ENCODE measurements at places on chromosomes 11 and 22.

- DNase-seq = no peak
Measured at GRCh38 chr11:68806931-68807844, 34.5 kb downstream of the CPT1A start.

GRCh38 chr11:12815129-12815480, 140.9 kb downstream of the TEAD1 start:
- DNase-seq = no peak

GRCh38 chr11:16047073-16047472, 309.3 kb downstream of the SOX6 start:
- DNase-seq = no peak

- DNase-seq = no peak
Measured at GRCh38 chr11:57370251-57370650, 10.7 kb downstream of the PRG3 start.

DNA sequence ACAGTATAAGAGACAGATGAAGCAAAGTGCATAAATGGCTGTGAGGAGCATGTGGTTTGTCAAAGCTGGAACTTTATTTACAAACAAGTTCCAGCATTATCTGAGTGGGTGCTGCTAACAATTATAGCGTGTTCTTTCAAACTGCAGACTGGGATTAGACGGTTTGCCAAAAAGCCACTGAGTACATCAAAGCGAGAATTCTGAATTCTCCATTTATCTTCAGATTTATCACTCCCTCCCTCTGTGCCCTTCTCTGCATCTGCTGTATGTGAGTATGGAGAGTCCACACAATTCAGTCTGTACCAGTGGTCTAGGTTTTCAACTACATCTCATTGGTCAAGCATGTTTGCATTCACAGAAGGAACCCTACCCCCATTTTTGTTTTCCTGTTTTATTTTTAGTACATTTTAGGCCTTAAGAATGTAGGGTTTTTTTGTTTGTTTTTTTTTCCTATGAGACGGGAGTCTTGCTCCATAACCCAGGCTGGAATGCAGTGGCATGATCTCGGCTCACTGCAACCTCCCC, 18.1 kb upstream of the INCENP start:
- no peak for DNase-seq

DNA sequence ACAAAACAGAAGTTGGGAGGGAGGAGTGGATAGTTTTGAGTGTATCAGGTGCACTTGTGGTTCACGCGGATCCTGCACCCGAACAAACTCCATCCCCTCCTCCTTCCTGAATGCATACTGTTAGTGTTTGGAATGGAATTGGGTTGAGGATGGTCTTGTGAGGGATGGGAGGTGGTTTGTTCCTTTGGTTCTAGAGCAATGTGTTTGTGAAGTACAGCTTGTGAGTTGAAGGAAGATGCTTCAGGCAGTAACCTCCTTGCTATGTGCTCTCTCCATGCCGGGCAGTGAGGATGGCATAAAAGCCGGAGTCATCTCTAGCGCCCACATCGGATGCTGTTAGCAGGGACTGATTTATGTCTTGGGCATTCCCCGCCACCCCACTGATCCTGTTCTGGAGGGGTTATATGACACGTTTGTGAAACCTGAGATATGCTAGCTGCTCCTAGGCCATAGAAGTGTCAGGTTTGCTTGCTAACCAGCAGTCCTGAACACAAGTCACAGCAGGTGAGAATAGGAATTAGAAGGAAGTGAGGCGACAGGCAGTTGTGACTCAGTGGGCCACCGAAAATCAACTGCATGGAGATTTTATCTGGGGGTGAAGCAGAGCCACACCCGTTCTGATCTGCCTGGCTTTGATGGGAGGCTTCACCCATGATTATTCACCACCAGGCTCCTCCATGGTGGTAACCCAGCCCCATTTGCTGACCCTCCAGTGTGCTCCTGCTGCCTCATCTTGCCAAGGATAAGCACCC, 2.2 kb downstream of the BCR start:
- DNase-seq = no peak

DNA sequence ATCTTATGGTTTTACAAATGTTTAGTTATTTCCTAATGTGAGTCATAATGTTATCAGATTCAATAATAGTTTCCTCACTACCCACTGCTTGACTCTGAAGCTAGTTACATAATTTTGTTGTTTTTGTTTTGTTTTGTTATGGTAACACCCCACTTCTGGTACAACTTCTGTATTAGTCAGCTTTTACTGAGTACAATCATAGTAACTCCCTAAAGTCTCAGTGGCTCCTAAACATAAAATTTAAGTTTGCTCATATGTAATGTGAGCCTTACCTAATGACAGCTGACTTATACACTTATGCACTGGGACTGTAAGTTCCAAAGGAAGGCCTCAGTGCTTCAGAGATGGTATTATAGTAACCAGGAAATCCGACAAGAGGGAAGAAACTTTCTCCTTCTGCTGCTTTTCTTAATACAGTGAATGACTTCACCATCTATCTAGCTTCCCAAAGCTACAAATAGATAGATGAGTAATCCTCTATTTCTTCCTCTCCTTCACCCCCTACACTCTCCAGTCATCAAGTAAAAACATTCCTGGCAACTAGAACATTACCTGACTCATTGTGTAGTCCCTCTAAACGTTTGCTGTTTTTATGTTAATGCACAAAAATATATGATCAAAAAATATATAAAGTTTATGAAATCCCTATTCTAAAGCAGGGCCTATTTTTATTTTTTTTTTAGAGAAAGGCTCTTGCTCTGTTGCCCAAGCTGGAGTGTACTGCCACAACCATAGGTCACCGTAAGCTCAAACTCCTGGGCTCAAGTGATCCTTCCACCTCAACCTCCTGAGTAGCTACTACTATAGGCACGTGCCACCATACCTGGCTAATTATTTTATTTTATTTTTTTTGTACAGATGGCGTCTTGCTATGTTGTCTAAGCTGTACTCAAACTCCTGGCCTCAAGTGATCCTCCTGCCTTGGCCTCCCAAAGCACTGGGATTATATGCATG, 563.0 kb downstream of the SOX6 start:
- DNase-seq = no peak

- DNase-seq = no peak
Measured at GRCh38 chr22:38867471-38868285, 4.3 kb downstream of the CBX6 start.

GRCh38 chr22:33923033-33923432, 2.8 kb upstream of the LARGE1 start:
- no peak for DNase-seq

DNA sequence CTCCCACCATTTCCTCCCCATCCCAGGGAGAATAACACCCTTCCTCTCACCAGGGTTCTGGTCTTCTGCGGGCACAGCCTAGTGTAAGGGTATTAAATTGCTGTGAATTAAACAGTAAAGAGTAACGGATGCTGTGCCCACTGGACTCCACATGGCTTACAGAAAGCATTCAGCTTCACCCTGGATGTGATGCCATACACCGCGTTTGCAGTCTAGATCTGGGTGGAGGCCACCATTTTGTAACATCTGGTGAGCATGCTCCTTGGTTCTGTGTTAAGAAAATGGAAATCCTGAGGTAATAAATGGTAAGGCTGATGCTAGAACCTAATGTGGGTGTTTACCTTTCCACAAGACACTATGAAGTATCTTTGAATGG, 331.8 kb upstream of the B3GAT1 start:
- no peak for DNase-seq

DNA sequence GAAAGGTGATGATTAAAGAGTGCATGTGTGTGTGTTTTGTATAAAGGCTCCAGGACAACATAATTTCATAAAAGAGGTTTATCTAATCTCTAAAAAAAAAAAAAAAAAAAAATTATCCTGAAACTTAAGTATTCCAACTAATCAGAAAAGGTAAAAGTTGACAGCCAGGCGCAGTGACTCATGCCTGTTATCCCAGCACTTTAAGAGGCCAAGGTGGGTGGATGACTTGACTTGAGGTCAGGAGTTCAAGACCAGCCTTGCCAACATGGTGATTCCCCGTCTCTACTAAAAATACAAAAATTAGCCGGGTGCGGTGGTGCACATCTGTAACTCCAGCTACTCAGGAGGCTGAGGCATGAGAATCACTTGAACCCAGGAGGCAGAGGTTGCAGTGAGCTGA, 632.7 kb upstream of the CHORDC1 start:
- DNase-seq = no peak

DNA sequence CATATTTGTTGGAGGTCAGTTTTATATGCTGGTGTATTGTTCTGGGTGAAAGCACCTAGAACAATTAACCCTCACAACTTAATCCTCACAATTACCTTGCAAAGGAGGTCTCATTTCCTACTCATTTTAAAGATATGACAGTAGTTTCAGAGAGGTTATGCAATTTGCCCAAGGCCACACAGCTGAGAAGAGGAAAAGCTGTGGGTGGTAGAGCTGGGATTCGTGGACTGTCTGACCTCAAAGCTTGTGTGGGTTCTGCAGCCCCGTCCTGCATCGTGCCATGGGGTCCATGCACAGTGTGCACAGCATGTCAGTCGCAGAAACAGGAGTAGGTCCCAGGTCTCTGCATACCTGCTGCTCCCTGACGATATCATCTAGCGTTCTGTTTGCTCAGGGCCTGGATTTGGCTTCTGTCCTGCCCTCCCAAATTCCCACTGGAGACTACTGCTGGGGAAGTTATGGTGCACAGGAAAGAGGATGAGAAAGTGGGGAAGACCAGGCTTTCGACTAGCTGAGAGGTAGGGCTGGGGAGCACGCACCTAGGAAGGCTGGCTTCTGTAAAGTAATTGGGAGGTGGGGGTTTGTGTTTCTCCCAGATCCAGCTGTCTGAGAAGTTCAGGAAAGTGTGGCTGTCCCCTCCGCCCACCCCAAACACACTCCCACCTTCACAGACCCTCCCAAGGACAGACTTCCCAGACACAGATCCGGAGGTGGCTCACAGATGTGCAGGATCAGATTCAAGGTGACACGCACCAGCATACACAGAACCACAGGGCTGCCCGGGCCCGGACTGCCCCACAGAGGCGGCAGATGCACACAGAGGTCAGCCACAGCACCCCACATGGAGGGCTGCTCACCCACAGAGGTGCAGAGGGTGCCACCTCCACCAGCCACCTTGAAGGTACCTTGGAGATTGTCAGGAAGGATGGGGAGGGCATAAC, 2.0 kb downstream of the BACE1 start:
- DNase-seq = no peak

GRCh38 chr11:27373856-27374602, 11.0 kb upstream of the CCDC34 start:
- DNase-seq = no peak

DNA sequence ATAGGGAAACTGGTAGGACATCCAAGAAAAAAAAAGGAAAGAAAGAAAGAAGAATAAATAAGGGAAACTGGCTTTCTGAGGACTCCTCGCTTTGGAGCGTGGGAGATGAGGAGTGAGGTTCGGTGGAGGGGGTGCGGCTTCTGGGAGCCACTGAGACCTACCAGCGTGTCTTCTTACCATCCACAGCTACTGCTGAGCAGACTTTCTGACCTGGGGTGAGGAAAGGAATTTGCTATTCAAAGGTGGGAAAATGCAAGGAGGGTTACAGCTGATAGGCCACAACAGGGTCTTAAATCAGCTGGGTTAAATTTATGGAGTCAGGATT, 488 bp upstream of the SELENOM start:
- DNase-seq = no peak

DNA sequence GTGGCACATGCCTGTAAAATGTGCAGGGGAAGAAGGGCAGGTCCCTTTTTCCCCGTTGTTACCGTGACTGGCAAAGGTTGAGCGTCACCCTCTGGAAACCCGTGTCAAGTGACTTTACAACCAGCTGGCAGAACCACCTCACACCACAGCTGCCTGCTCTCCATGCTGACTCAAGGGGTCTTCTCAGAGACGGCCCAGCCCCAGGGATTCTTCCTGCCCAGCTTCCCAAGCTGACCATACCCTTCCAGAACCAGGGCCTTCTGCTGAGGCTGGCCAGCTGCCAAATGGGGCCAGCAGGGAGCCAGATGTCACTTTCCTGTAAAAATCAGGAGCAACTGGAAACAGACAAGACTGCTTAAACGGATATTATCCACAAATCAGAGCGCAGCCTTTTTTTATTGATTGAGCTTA, 6.3 kb downstream of the PC start:
- DNase-seq = no peak

DNA sequence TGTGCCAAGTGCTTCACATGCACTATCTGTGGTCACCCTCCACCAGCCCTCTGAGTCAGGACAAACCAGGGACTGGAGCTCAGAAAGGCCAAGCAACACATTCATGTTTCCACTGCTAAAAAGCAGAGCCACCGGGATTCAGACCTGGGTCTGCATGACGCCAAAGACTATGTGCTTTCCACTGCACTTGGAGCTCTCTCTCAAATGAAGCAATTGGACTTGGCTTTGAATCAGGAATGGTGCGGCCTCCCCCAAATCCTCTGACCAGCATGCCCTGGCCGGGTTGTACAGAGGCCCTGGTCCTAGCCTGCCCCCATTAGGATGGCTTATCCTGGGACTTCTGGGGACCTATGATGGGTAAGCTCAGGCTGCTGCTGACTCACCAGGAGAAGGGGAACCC, 80.7 kb downstream of the PKNOX2 start:
- no peak for DNase-seq

DNA sequence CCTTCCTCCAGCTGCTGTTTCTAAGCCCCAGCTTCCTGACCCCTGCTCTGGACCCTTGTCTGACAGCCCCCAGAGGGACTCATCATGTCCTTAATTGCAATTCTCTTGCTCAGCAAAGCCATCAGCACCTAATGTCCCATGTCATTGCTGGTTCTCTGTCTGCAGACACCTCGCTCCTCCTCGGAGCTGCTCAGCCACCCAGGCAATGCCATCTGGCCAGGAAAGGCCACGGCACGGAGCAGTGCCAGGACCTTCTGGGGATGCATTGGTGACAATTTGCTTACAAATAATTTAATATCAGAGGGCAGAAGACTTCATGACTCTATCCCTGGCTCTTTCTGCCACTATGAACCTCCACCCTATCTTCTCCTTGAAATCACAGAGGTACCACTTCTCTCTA, 107.0 kb upstream of the THY1 start:
- DNase-seq = no peak

DNA sequence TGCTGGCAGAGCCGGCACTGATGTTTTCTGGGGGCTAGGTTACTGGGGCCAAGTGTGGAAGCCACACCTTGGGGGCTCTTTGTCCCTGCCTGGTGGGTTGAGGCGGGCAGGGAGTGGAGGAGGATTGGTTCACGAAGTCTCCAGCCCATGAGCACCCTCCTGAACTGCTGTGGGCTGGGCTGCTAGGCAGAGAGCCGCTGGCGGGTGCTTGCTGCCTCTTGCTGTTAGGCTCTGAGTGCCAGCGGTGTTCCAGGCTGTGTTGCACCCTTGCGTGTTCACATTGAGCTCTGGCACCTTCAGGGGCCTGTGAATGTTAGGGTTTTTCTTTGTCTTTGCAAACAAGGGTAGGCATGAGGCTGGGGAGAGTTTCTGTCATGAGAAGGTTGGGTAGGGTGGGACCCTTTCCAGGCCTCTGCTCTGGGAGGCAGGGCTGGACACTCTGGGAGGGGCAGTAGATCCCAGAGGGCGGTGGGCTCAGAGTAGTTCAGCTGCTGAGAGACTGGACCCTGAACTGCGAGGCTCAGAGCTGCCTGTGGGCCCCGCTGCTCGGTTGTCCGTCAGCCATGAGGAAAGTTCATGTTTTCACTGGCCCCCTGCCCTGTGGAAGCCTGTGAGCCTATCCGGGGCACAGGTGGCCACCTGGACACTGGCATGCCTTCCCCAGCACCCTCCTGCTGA, 24.0 kb upstream of the TMEM191C start:
- DNase-seq = no peak

- DNase-seq = no peak
Measured at GRCh38 chr11:1869427-1870325, 16.8 kb downstream of the LSP1 start.

- DNase-seq = no peak
Measured at GRCh38 chr11:82907371-82907770, 5.8 kb downstream of the DDIAS start.

- DNase-seq = no peak
Measured at GRCh38 chr22:49306632-49307480, 520.8 kb downstream of the BRD1 start.

- no peak for DNase-seq
Measured at GRCh38 chr22:50607659-50608020, 7.0 kb downstream of the MAPK8IP2 start.
